Fibroblast of pulmonary artery (primary cell): ENCODE measurements at places on chromosomes 2 and 18.

GRCh38 chr18:10404168-10404567, 50.3 kb upstream of the APCDD1 start:
- no peak for DNase-seq

DNA sequence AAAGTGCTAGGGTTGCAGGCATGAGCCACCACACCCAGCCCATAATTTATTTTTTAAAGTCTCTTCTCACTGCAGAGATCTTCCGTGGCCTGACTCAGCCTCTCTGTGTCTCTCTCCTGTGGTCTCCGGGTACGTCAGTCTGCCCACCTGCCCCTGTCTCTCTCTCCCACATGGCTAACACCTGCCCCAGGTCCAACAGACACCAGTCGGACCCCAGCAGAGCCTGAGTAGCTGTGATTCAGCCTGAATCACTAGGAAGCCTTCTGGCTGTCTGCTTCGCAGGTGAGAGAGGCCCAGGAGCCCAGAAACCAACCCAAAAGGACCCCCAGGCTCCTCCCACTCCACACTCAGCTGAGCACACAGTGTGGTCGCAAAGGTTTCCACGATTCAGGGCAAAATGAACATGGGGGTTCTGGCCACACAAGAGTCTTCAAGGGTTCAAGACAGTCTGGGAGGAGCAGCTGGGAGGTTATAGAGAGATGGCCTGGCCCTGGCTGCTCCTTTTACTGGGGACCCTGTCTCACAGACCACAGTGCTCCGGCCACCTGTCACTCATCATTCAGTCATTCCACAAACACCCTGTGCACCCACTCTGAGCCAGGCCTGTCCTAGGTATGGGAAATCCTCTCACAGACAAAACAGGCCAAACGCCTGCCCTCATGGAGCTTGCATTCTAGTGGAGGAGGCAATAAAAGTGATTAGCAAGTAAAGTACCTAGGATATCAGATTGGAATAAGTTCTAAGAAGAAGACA, 8.6 kb downstream of the RUFY4 start:
- no peak for DNase-seq

DNA sequence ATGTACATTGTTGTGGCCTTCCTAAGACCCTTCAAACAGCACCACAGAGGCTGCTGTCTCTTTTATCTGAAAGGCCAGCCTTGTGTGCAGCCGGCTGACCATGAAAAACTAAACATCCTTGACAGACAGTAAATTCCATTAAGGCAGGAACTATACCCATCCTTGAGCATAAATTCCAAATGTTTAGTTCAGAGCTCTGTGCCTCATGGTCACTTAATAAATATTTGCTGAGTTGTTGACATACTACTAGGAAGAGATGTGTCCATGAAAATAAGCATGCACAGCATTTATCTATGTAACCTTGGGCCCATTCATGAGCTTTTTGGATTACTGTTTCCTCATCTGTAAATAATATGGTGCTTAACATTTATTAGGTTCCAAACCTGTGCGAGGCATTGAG, 424.8 kb downstream of the HRH4 start:
- no peak for DNase-seq

- DNase-seq, result no peak
Measured at GRCh38 chr2:140683658-140684057, 1447.2 kb downstream of the LRP1B start.

GRCh38 chr2:196079052-196079451, 10.4 kb upstream of the DNAH7 start:
- no peak for DNase-seq

GRCh38 chr18:685438-685837, 27.0 kb downstream of the ENOSF1 start:
- no peak for DNase-seq

- no peak for DNase-seq
Measured at GRCh38 chr2:96025194-96025492, 9.6 kb downstream of the GPAT2 start.

DNA sequence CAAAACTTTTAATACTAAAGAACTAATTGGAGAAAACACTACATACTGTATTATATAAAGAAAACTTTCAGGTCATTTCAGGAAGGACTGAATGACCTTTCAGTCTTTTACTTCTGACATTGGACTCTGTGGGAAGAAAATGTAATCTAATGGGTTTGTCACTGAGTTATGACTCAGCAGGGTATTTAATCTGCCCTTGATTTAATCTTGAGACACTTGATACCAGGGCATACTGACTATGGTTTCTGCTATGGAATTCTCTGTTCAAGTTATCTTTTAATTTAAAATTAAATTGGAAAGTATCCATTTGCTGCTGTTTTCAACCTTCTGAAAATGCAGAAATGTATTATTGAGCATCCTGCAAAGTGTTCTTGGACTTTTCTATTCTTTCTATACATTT, 354.2 kb upstream of the GALNT5 start:
- DNase-seq, result no peak

GRCh38 chr2:202423139-202423538, 47.0 kb downstream of the BMPR2 start:
- DNase-seq, result peak; percentile 40

- DNase-seq, result no peak
Measured at GRCh38 chr2:1598800-1599199, 145.5 kb downstream of the PXDN start.

- DNase-seq, result no peak
Measured at GRCh38 chr18:8107426-8107825, 501.8 kb upstream of the RAB12 start.

- DNase-seq, result peak; percentile 27
Measured at GRCh38 chr2:71157124-71157793, 26.8 kb downstream of the MPHOSPH10 start.

DNA sequence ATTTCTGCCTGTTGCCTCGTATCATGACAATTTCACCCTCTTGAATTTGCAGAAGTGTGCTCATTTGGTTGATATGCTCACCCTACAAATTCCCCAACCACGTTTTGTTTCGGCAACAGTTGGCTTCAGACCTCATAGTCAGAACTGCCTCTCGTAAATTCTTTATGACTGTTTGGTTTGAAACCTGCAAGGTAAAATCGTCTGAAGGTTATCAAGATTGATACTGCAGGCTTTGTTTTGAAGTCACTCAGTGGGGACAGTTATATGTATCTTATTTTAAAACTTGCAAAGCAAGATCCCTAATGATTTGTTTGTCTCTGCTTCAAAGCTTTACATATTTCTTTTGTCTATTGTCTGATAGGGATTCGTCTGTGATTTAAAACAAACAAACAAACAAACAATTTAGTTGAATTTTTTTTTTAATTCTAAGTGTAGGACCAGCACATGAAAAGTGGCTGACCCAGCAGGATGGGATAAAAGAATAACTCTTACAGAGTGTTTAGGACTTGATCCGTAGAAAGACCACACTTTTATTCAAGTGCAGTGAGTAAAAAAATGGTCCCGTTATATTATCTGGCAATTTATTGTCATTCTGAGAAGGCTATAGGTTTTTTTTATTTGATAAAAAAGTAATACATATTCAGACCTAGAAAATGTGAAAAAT, 45.7 kb upstream of the MYCN start:
- no peak for DNase-seq
